Kidney epithelial cell (primary cell): ENCODE measurements at places on chromosomes 6 and 20. TPM values are rescaled to one million over a fixed set of nuclear protein-coding genes. Genes with fewer than 3 reads are reported as not detected.

The COX4I2 gene
- 0.25 TPM in 1 of 2 replicates, not detected in the other for total RNA-seq

The OR2B6 gene
- not detected in 2 replicates for total RNA-seq

The EPPIN gene
- not detected in 2 replicates for total RNA-seq

The SPDEF gene
- total RNA-seq = not detected in 2 replicates

The KIAA1755 gene
- total RNA-seq = 1.4 and 2.1 TPM in 2 replicates

The ADAM33 gene
- total RNA-seq = 0.13 and 0.41 TPM in 2 replicates

The AGER gene
- 0.25 and 2.7 TPM in 2 replicates for total RNA-seq

The PSMB8 gene
- total RNA-seq = 62.8 and 84.1 TPM in 2 replicates

The PHACTR1 gene
- total RNA-seq = 1.8 and 2.2 TPM in 2 replicates

The ZGPAT gene
- 39.8 and 42.6 TPM in 2 replicates for total RNA-seq

The DNMT3B gene
- total RNA-seq = 7.5 and 9.0 TPM in 2 replicates

The OR2H1 gene
- not detected in 2 replicates for total RNA-seq

The MYLK2 gene
- total RNA-seq = 0.21 and 1.8 TPM in 2 replicates

The GNAS-AS1 gene
- 0.07 and 1.3 TPM in 2 replicates for total RNA-seq

GRCh38 chr6:50404643-50405042 lies 308.7 kb upstream of the TFAP2D start:
- DNase-seq = no peak

DNA sequence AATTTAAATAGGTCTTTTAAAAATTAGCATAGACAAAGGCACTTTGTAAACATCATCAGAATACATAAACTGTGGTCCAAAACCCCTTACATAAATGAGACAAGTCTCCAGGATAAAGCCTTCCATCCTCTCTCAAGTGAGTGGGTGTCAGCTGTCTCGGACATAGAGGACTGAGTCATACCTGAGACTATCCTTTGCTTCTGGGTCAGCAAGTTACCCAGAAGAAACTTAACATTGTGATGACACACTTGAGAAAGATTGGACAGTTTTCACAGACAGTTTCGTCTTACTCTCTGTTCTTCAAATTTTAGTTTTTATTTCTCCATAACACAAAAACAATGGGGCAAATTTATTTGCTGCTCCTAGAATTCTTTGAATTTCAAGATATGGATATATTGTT lies 838.0 kb downstream of the DHX35 start:
- no peak for DNase-seq

- DNase-seq = no peak
Observed at GRCh38 chr6:139500977-139501376, 126.5 kb upstream of the CITED2 start.

GRCh38 chr20:22823119-22823518 lies 212.0 kb upstream of the SSTR4 start:
- no peak for DNase-seq

DNA sequence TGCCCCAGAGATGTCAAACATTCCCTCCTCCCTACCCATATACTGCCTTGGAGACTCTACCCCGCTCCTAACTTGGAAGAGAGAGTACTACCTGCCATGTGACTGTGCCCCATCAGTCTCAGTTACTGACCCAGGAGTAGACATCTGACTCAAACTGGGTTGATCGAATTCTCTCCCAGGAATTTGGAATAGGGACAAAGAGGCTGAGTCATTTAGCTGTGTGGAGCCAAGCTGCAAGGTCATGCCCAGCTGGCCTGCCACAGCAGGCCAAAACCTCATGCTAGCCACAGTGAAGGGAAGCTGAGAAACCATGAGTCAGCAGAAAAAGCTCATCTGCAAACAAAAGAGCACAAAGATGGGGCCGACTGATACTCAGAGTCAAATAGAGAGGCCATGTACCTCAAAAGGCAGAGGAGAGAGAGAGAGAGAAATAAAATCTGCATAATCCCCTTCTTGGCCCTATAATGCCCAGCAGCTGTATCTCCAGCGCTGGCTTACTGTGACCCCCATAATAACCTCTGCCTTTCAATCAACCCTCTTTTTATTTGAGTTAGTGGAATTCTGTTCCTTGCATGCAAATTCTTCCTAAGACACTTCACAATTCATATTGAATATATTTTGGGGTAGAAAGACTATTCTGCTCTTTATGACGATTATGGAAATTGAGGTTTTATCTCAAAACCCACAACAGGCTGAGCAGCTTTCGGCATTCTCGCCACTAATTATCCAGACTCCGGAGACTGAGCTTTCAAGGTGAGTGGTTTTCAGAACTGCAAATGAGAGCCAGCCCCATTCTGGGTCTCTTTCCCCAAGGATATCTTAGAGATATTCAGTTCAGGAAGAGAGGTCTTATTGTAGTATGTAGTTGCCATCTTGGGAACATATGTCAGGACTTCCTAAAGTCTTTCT lies 21.4 kb upstream of the AKIRIN2 start:
- peak; percentile 95 for DNase-seq

GRCh38 chr6:30311671-30312070 lies 15.1 kb upstream of the TRIM39 start:
- DNase-seq = no peak

DNA sequence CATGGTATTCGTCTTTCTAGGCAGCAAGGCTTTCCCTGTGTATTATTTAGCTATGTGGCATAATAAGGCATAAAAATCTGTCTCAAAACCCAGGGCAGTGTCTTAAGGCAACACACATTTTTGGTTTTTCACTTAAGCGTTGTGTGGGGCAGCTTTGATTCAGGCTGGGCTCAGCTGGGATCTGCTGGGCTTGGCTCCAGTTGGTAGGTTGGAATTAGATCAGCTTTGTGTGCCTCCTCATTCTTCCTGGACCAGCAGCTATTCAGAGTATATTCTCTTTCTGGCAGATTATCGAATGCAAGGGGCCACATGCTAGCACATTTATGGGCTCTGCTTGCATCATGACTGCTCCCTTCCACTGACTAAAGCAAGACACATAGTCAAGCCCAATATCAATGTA lies 487.9 kb downstream of the RFPL4B start:
- DNase-seq = no peak

DNA sequence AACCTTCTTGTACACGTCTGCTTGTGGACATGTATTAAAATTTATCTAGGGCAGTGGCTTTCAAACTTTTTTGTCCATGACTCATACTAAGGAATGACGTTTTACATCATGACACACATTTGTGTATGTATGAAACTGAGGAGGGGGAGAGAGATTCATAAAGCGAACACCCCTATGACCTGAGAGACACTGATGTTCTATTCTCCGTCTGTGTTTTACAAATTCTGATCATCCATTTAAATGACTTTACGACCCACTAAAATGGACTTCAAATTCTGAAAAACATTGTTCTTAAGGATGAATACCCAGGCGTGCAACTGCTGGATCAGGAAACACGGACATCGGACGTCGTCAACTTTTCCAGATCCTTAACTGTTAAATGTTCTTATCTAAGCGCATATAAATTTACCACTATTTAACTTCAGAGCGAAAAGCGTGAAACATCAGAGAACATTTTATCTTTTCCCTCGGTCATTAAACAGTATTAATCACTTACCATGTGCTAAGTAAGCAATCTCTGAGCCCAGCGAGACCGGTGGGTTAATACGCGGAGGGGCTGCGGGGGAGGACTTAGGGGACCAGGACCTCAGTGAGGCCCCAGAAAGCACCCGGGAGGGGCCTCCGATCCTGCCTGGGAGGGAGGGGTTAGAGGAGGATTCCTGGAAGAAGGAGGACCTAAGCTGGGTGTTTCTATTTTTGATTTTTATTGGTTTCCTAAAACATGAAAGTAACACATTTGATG lies 1.2 kb downstream of the PLAGL1 start:
- no peak for DNase-seq

- no peak for DNase-seq
Observed at GRCh38 chr20:7500231-7500663, 440.0 kb downstream of the HAO1 start.

- DNase-seq = no peak
Observed at GRCh38 chr6:91442342-91442741, 855.5 kb upstream of the MAP3K7 start.

DNA sequence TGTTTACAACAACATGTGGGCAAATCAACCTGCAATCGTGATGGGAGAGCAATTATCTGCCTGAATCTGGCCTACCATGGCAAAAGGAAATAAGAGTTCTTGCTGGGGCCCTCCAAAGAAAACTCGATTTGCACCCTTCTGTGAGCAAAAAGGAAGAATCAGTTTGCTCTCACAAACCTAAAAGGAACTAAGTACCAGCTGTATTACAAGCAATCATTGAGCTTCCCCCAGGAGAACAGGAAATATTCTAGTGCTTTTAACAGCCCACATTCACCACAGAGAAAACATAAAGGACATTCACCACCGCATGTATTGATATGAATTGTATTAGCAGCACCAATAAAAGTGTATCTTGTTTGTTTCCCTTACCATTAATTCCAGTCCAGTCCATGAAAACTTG lies 75.0 kb downstream of the MBOAT1 start:
- DNase-seq = no peak

DNA sequence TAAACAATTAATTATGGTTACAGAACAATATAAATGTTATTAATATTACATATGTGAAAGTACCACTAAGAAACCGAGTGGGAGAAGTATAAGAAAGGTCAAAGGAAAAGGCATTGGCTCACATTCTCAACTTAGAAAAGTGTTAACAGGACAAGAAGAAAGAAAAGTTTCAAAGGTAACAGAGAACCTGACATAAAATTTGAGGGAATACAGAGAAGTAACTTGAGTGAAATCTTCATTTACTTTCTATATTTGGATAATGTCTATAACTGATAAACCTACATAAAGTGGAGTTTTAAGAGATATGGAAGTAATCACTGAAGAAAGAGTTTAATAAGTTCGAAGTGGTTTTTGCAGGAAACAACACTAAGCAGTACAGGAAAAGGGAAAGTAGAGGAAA lies 30.1 kb downstream of the REPS1 start:
- no peak for DNase-seq

GRCh38 chr6:19662911-19663310 lies 174.3 kb upstream of the ID4 start:
- DNase-seq = no peak

DNA sequence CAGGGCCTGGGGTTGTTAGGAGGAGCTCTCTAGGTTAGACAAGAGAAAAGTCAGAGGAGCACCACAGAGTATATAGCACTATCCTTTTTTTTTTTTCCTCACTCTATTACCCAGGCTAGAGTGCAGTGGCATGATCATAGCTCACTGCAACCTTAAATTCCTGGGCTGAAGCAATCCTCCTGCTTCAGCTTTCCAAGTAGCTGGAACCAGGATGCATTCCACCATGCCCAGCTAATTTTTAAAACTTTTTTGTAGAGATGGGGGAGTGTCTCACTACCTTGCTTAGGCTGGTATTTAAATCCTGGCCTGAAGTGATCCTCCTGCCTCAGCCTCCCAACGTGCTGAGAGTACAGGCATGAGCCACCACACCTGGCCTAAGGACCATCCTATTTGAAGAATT lies 19.3 kb upstream of the AKIRIN2 start:
- DNase-seq = no peak

DNA sequence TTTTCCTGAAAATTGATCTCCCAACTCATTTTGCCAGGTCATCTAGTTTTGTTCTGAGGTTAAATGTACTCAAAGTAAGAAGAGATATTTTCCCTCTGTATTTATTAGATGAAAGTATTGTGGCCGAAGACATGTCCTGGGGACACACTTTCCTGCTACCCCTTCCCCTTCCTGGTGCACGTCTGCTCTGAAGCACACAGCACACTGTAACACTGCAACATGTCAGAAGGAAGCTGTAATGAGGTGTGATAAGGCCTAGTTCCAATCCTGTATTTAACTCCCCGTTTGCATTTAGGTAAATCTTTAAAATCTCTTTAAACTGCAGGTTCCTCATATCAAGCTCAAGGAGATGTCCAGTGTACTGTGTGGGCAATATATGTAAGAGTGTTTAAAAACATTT lies 99.4 kb downstream of the HDGFL1 start:
- DNase-seq = no peak

DNA sequence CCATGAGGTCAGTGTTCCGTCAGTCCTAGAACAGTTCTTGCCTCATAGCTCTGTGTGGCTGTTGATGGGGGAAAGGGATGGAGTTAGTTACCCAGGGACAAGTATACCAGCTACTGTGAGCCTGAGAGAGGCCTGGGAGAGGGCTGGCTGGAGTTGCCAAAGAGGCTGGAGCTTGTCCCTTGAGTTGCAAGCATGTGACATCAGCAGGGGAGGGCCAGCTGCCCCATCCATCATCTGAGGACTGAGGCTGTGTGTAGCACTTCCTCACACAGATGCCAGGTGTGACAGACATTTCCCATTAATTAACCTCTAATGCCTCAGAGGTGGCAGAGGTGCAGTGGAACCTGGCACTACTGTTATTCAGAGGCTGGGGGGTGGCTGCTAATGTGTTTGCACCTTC lies 131.6 kb downstream of the PHACTR3 start:
- DNase-seq = no peak

- no peak for DNase-seq
Observed at GRCh38 chr20:42336576-42336975, 718.4 kb upstream of the CHD6 start.

GRCh38 chr6:8170245-8170644 lies 67.9 kb upstream of the EEF1E1 start:
- DNase-seq = no peak

DNA sequence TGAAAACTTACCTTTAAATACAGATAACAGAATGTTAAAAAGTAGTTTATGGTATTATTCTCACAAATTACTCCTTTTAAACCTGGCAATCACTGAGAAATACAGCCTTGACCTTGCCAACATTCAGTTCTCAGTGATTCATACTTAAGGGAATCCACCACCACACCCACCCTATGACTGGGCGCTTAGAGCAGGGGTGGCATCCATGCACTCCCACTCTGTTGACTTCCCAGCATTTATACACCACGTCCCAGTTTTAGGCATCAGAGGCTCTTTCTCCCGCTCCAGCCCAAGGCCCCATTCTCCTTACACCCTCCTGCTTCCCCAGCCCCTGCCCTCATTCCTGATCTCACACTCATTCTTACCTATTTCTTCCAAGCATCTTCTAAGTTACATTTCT lies 16.3 kb downstream of the TRAF3IP2 start:
- peak; percentile 88 for DNase-seq

GRCh38 chr6:17418281-17419188 lies 25.1 kb downstream of the CAP2 start:
- DNase-seq = no peak
